ENCODE measurements at places on chromosomes 4 and X.

- DNase-seq = no peak
These were observed 117.9 kb downstream of the PDHA2 start for GRCh38 chr4:95957759-95958158.

GRCh38 chr4:24932515-24933225, 19.8 kb upstream of the CCDC149 start:
- no peak for DNase-seq

- no peak for DNase-seq
These were observed 103.0 kb upstream of the MBNL3 start for GRCh38 chrX:132591719-132592275.

DNA sequence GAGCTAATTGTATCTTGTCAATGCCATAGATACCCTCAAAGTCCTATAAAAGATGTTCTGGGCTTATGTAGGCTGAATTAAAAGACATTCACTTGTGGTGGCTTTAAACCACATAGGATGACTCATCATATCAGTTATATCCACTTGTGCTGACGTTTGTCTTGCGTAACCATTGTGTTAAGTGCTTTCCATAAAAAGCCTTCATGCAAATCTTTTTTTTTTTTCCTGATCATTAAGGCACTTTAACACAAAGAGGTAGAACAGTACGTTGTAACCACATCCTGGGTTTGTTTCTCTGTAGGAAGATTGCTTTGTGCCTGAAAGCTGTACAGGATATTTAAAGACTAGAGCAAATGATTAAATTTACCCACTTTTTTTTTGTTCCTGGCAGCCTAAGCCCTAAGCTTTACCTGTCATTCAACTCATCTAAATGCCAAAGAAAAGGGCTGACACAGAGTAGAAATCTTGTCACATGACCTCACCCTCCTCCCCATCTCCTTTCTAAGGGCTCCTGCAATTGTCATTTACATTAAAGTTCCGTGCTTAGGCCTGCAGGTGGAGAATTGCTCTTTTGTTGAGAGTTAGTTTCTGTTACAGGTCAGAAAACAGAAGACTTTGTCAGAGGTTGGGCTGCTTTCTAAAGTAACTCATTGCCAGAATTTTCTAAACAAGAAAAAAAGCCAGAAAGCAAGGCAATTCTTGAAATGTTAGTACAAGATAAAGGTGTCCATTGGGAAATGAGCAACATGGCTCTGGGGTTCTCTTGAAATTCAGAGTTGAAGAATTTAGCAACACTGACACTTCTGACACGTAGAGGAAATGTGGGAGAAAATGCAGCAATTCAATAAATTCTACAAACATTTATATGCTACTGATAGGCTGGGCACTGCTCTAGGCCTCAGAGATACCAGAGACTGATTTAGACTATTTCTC, 555.6 kb downstream of the PPARGC1A start:
- no peak for DNase-seq

DNA sequence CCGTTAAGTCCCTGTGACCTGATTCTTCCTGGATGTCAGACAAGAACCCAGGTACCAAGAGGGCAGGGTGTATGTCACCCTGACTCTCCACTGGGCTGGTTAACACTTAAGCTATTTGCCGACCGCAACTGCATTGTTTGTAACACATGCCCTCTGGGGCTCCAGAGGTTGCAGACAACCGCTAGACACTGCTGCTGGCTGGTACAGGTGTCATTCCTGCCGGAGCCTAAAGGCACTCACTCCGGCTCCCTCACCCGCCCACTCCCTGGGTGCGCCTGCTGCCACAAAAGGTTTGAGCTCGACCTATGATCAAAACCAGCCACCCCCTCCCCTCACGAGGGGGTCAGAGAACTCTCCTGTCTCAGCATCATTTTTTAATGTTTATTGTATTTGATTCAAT, 208.2 kb downstream of the FAT4 start:
- no peak for DNase-seq

- DNase-seq = no peak
These were observed 883 bp upstream of the KLHL4 start for GRCh38 chrX:87516717-87517121.

- DNase-seq = no peak
These were observed 989.2 kb upstream of the LCORL start for GRCh38 chr4:19010761-19011160.

- no peak for DNase-seq
These were observed 83.5 kb upstream of the SPRY1 start for GRCh38 chr4:123312951-123313592.

GRCh38 chr4:16992566-16993225, 94.3 kb upstream of the LDB2 start:
- DNase-seq = no peak

DNA sequence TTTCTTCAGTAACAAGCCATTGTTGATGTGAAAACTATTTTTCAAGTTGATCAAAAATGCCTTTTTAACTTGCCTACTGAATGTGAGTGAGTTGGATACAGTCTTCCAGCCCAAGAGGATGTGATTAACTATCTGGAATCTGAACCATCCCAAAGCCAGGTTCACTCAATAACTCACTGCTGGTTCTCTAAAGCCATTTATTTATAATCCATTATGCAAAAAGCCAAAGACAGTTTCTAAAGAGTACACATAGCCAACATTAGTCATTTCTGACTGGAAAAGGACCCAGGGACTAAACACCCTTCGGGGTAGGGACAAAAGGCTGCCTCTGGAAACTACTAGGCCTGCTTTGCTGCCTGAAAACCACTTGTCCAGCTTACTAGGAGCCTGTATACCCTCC, 109.6 kb downstream of the SHROOM4 start:
- DNase-seq = no peak

DNA sequence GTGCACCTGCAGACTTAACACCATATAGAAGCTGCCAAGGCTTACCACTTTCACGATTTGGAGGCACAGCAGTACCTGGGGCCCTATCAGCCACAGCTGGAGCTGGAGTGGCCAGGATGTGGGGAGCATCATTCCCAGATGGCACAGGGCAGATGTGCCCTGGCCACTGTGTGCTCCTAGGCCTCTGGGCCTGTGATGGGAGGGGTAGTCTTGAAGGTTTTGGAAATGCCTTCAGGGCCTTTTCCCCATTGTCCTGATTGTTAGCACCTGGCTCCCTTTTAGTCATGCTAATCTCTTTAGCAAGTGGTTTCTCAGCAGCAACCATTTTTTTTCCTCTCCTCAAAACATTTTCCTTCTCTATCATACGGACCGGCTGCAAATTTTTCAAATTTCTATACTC, 490.2 kb downstream of the RAB28 start:
- no peak for DNase-seq

DNA sequence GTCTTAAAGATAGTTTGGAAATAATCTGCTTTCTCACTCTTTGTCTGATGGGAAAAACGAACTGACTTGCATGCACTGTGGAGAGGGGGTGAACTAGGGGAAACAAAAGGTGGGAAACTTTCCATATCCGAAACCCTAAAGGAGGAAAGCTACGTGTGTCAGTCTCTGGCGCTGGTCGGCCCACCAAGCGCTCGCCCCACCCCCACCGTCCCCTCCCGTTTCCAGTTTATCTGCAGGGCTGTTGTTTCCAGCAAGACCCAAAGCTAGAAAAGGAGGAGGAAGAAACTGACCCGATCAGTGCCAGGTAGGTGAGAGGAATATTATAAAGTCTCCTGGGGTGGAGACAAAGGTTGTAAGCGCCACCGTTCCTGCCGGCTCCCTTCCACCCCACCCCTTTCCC, 552 bp downstream of the TCEAL9 start:
- no peak for DNase-seq
